Stimulated activated CD8-positive, alpha-beta memory T cell treated with anti-CD3 and anti-CD28 coated beads, Interleukin-2, amount 100 ng/mL, for 1 hour (primary cell): ENCODE measurements at places on chromosomes 12 and 14.

DNA sequence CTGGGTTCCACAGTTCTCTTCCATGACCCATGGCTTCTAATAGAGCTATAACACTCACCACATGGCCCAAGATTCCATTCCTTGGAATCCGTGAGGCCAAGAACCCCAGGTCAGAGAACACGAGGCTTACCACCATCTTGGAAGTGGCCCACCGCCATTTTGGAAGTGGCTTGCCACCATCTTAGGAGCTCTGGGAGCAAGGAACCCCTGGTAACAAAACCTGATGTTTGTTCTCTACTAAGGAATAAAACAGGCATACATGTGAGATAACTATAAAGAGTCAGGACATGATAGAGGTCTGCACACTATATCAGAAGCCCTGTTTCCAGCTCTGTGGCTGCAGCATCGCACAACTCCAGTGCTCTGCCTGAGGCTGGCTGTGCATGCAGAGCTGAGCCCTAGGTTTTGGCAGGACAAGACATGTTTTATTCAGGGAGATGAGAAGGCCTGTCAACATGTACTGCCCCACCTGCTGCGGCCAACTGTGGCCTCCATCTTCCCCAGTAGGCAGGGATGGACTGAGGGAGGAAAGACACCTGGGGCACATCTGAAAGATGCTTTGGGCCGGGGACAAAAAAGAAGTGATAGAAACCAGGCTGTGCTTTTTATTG is 344.9 kb downstream of the DAD1 start:
- no peak for DNase-seq

DNA sequence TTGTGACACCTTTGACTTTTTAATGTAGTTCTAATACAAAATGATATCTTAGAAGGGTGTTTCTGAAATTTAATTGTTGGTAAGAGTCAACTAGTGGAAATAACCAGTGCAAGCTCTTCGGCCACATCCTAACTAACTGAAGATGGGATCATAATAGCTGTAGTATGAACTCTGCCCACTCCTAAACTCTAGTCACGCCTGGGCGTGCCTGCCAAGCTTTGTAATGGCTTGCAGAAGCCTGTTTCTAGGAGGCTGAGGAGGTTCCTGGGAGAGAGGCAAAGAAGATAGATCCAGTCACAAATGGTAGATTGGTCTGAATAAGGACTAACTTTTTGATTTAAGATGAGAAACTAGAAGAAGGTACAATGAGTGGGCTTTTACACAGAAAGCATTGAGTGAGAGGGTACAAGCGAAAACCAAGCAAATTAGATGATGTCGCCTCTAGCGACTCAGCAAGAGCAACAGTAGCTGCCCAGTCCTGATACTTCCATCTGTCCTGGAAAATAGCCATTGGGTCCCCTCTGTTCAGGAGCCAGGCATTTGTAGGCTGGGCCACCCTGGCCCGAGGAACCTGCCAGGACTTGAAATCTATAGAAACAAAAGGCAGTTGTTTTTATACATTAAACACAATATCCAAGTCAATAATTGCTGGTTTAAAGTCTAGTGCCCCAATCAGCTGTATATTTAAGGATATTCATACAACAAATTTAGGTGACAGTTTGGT is 148.8 kb downstream of the SLC38A4 start:
- DNase-seq: no peak

DNA sequence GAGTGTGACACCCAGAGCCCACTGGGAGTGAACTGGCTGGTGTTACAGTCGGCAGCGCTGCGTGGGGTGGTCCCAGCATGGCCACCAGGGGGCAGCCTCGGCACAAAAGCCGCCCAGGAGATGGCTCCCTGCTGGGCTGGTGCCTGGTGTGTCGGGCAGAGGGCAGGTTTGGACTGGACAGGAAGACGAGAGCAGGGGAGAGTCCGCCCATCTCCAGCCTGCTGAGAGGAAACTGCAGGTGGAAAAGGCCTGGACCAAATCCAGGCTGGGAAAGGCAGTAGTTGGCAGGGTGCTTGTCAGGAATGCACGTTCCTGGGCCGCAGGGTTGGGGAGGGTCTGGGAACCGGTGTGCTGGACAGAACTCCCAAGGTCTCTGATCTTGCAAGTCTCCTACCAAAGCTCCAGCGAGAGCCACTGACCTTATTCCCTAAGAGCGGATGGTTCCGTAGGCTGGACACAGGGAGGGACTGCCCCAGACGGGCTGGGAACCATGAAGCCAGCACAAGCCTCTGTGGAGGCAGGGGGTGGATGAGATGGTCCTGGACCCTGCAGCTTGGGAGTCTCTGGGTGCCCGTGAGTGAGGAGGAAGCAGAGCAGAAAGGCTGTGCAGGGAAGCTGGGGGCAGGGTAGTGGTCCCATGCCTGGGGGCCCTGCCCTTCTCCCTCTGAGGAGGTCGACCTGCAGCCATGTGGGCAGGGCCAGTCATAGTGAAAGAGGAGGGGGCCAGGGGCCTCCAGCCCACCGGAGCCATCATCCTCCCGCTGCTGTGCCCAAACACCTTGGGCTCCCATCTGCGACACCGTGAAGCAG is 1.8 kb downstream of the AHNAK2 start:
- peak; percentile 77 for DNase-seq

DNA sequence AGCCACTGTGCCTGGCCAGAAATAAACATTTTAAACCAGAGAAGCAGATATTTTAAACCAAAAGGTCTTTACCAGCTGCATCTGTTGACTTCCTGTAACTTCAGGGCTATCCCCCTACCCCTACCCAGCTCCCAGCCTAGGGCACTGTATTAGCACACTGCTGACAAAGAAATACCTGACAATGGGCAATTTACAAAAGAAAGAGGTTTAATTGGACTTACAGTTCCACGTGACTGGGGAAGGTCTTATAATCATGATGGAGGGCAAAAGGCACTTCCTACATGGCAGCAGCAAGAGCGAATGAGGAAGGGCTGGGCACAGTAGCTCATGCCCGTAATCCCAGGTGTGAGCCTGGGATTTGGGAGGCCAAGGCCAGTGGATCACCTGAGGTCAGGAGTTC is 26.0 kb downstream of the GEMIN2 start:
- no peak for DNase-seq

GRCh38 chr12:45988264-45988663 is 2.1 kb downstream of the SCAF11 start:
- DNase-seq: no peak
